Vein endothelial cell (primary cell): ENCODE measurements at places on chromosomes 7 and 10. TPM values are rescaled to one million over a fixed set of nuclear protein-coding genes. Genes with fewer than 3 reads are reported as not detected.

The XRCC2 gene
- total RNA-seq = 2.9 and 6.0 TPM in 2 replicates

The PLEKHS1 gene
- total RNA-seq = under 0.01 TPM in 1 of 2 replicates, not detected in the other

The ITGB8 gene
- 7.2 and 9.8 TPM in 2 replicates for total RNA-seq

The VPS41 gene
- 40.8 and 67.3 TPM in 2 replicates for total RNA-seq

The CELF2 gene
- 20.3 and 30.6 TPM in 2 replicates for total RNA-seq

The LGI1 gene
- not detected in 2 replicates for total RNA-seq

The TMEM196 gene
- total RNA-seq = not detected in 2 replicates

The CYP2C9 gene
- not detected in 2 replicates for total RNA-seq

The PYROXD2 gene
- total RNA-seq = 0.96 and 2.3 TPM in 2 replicates

The PRPS1L1 gene
- not detected in 2 replicates for total RNA-seq

The ZNF722 gene
- not detected in 2 replicates for total RNA-seq

The ZNF485 gene
- 1.3 and 1.9 TPM in 2 replicates for total RNA-seq

The PKD2L1 gene
- not detected in 2 replicates for total RNA-seq

The PILRA gene
- 0.38 and 0.65 TPM in 2 replicates for total RNA-seq

The EVX1 gene
- total RNA-seq = not detected in 2 replicates

The TLL2 gene
- total RNA-seq = 0.10 TPM in 1 of 2 replicates, not detected in the other

The TFPI2 gene
- total RNA-seq = 86.2 and 95.5 TPM in 2 replicates

The FERD3L gene
- not detected in 2 replicates for total RNA-seq

The GPR22 gene
- under 0.01 TPM in 1 of 2 replicates, not detected in the other for total RNA-seq

The UBN2 gene
- 5.9 and 8.0 TPM in 2 replicates for total RNA-seq

The FAM25A gene
- total RNA-seq = not detected in 2 replicates

The SDK1 gene
- 0.19 and 0.65 TPM in 2 replicates for total RNA-seq

The SMO gene
- total RNA-seq = 3.0 and 5.2 TPM in 2 replicates

The PITX3 gene
- total RNA-seq = not detected in 2 replicates

The PVRIG gene
- total RNA-seq = not detected in 2 replicates

The PTF1A gene
- total RNA-seq = not detected in 2 replicates

The SPAM1 gene
- not detected in 2 replicates for total RNA-seq

The EPHB6 gene
- 1.4 and 2.0 TPM in 2 replicates for total RNA-seq

The GBX1 gene
- under 0.01 TPM in 1 of 2 replicates, not detected in the other for total RNA-seq

The BAMBI gene
- 1.9 and 5.2 TPM in 2 replicates for total RNA-seq

The SFMBT2 gene
- 0.98 and 2.9 TPM in 2 replicates for total RNA-seq

The PDZD7 gene
- total RNA-seq = 0.38 and 1.3 TPM in 2 replicates
